C1 segment of cervical spinal cord (tissue), 14 donors: ENCODE measurements at places on chromosomes 11 and 22.

- no peak for DNase-seq
Observed at GRCh38 chr11:125797641-125798040, 9.7 kb downstream of the PATE3 start.

DNA sequence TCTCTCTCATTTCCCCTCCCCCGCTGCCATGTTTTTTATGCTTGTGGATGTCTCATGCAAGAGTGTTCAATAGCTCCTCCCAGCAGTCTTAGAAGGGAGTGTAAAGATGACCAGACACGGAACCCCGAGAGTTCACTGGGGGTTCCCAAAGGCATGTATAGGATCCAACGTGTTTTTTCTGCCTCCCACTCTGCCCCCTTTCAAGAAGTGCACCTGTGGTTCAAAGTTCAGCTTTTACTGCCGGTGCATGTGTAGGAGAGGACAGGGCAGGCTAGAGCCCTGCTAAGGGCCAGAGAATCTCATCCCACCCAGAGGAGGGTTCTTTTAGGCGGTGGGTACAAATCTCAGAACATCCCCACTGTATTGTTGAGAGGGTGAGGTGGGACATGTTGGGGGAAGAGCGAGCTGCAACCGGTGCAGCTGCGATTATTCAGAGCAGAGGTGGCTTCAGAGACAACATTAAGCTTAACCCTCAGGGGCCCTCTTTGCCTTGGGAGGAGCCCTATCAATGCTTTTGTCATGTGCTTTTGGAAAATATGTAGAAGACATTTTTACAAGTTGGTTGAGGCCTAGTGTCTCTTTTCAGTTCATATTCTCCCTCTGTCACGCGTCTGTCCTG lies 14.5 kb downstream of the MIF start:
- no peak for DNase-seq

DNA sequence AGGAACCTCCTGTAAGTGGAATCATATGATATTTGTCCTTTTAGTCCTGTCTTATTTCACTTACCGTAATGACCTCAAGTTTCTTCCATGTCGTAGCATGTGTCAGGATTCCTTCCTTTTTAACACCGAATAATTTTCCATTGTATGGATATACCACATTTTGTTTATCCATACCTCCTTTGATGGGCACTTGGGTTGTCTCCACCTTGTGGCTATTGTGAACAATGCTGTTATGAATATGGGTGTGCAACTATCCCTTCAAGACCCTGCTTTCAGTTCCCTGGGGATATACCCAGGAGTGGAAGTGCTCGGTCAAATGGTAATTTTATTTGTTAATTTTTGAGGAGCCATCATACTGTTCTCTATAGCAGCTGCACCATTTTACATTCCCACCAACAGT lies 244.9 kb upstream of the BLID start:
- no peak for DNase-seq

- DNase-seq, result no peak
Observed at GRCh38 chr11:100837311-100837710, 150.2 kb downstream of the ARHGAP42 start.

DNA sequence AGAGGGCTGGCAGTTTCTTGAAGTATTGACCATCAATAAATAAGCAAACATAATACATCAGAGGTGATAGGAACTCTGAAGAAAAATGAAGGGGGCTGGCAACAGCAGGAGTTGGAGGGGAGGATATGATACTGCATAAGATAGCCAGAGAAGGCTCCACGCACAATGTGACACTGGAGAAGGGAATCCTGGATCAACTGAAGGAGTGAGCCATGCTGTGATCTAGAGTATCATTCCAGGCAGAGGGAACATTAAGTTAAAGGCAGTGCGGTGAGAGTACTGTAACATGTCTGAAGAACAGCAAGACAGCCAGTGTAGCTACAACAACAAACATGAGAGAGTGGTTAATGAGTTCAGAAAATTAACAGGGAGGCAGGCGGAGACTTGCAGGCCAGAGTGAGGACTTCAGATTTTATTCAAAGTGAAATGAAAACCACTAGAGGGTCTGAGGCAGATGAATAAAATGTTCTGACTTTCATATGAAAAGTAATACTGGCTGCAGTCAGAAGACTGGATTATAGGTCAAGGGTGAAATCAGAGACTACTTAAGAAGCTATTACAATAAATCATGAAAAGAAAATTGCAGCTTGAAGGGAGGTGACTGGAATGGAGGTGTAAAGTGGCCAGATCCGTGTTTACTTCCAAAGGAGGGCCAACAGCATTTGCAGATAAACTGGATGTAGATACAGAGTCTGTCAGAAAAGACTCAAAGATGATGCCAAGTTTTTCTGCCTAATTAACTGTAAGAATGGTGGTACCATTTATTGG lies 49.4 kb downstream of the RRAS2 start:
- DNase-seq, result no peak

GRCh38 chr11:113549611-113550578 lies 74.7 kb upstream of the DRD2 start:
- DNase-seq, result no peak

DNA sequence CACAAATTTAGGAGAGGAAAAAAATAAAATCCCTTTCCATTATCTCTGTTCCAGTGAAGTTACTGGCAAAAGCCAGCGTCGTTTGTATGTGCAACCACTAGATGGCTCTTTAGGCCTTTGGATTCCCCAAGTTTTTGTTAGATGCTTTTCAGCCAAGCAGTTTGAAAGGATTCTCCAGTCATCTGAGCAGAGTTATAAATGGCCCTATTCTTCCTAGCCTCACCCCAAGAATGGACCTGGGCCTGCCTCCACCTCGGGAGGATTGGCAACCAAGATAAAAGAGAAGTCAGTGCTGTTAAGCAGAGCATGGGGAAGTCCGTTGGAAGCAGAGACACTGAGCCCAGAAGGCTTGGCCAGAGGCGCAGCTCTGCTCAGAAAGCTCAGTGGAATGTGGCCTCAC lies 15.4 kb downstream of the FAM181B start:
- peak; percentile 77 for DNase-seq

DNA sequence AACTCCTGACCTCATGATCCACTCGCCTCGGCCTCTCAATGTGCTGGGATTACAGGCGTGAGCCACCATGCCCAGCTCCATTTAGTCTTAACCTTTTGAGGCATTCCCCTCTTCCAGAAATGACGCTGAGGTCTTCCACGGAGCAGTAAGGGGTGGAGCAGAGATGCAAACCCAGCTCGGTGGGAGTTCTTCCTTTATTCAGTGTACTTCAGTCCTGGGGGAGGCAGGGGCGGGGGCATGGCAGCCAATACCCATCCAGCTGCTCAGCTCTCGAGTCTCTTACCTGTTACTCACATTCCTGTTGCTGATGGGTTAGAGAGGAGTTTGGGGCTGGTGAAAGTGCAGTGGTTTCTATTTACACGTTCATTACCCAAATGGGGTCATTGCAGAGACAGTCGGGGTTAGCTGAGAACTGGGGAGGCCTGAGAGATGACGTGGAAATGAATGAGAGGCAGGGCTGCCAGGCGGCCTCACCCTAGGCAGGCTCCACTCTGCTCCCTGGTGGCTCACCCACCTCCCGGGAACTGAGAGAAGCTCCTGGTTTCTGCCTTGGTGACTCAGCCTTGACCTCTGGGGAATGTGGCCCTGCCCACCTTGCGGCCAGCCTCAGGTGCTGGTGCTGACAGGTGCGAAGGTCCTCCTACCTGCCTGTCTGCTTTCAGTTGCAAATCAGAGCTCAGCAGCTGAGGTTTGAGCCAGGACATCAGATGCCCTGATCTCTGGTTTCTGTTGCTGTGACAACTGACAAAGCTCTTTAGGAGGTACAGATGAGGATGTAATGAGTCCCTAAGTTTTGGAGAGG lies 13.4 kb upstream of the ST14 start:
- no peak for DNase-seq

- DNase-seq, result no peak
Observed at GRCh38 chr22:43008921-43009320, 6.0 kb downstream of the PACSIN2 start.

GRCh38 chr11:74615311-74615710 lies 22.9 kb downstream of the POLD3 start:
- DNase-seq, result no peak
